DND-41 (cell line): ENCODE measurements at places on chromosomes 6 and 20.

GRCh38 chr6:80676386-80676785, 569.9 kb downstream of the BCKDHB start:
- no peaks in the 10 kb centered on the region for H3K36me3 ChIP-seq
- H3K4me1 ChIP-seq = no peaks in the 10 kb centered on the region
- no peak overlapping the region for H3K4me3 ChIP-seq

DNA sequence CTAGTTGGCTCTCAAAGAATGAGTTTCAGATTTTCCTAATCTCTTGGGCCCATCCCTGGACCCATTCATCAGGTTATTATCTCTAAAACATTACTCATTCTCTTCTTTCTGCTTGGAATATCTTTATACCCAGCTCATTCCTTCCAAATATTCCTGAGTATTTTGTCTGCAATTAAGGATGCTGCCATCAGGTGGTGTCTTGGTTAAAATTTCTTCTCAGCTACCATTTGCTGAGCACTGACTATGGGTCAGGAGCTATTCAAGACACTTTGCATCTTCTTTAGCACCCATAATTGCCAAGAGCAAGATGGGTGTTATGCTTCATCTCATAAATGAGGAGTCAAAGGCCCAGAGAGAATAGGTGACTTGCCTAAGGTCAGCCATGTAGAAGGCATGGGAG, 8.4 kb downstream of the SUN5 start:
- DNase-seq = no peak
- H3K4me1 ChIP-seq = peaks cover 8% of the 10 kb centered on the region
- H3K36me3 ChIP-seq = no peaks in the 10 kb centered on the region
- H3K4me3 ChIP-seq = no peak overlapping the region

DNA sequence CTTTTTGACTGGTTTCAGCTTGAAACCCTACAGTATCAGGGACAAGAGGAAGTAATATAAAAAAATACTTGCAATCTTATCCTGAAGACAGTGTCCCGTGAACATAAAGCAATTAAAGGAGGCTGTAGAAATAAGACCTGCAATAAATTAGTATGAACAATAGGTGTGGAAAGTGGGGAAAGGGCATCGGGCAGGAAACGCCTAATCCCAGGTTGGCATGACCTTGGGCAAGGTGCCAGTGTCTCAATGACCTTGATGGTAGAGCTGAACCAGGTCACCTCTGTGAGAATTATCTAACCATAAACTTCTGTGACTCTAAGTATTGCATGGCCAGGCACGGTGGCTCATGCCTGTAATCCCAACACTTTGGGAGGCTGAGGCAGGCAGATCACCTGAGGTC, 115.2 kb downstream of the LY86 start:
- H3K4me3 ChIP-seq = no peak overlapping the region
- H3K36me3 ChIP-seq = peaks cover 9% of the 10 kb centered on the region
- no peaks in the 10 kb centered on the region for H3K27me3 ChIP-seq
- peak overlapping the region; percentile 91 for H3K27ac ChIP-seq
- peaks cover 74% of the 10 kb centered on the region for H3K4me1 ChIP-seq

GRCh38 chr20:25045343-25045712, 12.6 kb downstream of the ACSS1 start:
- H3K36me3 ChIP-seq = peaks cover 49% of the 10 kb centered on the region
- H3K4me1 ChIP-seq = peaks cover 23% of the 10 kb centered on the region
- no peaks in the 10 kb centered on the region for H3K27me3 ChIP-seq
- DNase-seq = no peak
- no peak overlapping the region for H3K4me3 ChIP-seq
- H3K27ac ChIP-seq = peak overlapping the region; percentile 27; the same call in 1 of the 2 replicates

GRCh38 chr20:38222231-38222922, 38.2 kb downstream of the KIAA1755 start:
- no peak overlapping the region for H3K27ac ChIP-seq
- peak; percentile 66 for DNase-seq
- no peak overlapping the region for H3K4me3 ChIP-seq
- no peaks in the 10 kb centered on the region for H3K36me3 ChIP-seq
- H3K4me1 ChIP-seq = peaks cover 4% of the 10 kb centered on the region; the same call in 1 of the 2 replicates
- peaks cover 25% of the 10 kb centered on the region for H3K27me3 ChIP-seq

DNA sequence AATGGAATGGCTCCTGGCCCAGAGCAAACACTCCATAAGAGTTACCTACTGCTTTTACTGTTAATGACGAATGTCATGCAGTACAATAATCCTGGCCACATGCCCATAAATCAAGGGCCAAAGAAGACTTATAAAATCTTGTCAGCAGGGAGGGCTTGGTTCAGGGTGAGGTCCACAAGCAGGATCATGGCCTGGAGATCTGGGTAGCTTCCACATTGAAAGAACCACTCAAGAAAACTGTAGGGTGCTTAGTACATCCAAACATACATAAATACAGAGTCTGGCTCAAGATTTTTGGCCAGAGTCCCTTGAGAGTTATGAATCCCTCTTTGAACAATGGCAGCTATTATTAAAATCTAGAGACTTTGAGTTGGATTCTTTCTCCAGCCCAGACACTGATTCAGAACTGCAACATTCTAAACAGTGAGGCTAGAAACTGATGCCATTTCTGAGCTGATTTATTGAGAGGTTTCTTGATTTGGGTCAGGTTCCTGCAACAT, 188.7 kb downstream of the CDC5L start:
- peaks cover 9% of the 10 kb centered on the region for H3K27me3 ChIP-seq
- no peak for DNase-seq
- no peaks in the 10 kb centered on the region for H3K36me3 ChIP-seq
- no peak overlapping the region for H3K4me3 ChIP-seq
- no peaks in the 10 kb centered on the region for H3K4me1 ChIP-seq

DNA sequence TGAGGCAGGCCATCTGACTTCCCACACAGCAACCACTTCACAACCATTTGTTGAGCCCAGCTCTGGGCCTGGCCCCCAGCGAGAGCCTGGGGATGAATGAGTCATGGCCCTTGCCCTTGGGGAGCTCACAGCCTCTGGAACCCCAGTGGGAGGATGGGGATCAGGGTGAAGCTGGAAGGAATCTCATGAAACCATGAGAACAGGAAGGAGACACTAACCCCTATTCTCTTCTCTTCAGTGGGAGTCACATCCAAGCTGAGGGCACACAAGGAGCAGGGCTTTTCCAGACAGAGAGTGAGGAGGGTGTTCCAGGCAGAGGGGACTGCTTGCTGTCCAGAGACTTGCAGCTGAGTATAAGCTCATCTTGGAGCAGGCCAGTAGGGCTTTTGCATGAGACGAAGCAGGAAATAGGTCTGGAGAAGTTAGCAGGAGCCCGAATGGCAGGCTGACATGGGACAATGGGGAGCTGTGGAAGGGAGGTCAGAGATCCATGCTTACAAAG, 7.5 kb downstream of the FOXS1 start:
- H3K27me3 ChIP-seq = no peaks in the 10 kb centered on the region
- H3K4me1 ChIP-seq = peaks cover 6% of the 10 kb centered on the region; the same call in 1 of the 2 replicates
- H3K4me3 ChIP-seq = no peak overlapping the region
- no peaks in the 10 kb centered on the region for H3K36me3 ChIP-seq
- no peak for DNase-seq
